Caco-2 (cell line): ENCODE measurements at places on chromosomes 3 and 15. TPM values are rescaled to one million over a fixed set of nuclear protein-coding genes. Genes with fewer than 3 reads are reported as not detected.

GOLGA6A gene
- not detected in 2 replicates for total RNA-seq

DNA sequence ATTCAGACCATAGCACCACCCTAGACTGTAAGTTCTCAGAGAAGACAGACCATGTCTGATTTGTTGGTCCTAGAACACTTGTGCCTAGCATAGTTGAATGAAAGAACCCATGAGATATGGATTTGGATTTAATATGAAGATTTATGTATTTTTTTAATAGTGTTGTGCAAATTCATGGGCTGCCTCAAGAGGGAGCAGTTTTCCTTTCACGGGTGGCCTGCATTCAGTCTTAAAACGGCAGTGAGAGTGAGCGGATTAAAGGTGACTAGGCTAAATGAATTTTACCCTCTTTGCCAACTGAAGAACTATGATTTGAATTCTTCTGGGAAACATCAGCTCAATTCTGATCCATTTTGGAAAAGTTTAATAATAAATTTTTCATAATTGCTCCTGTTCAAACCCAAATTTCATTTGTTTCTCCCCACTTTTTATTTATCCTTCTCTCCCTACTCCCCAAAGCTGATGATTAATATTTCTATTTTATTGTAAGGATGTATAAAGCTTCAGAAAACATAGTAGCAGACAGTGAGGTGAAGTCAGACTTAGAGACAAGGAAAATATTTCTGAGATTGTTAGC lies 67.3 kb downstream of the MORC1 start:
- H3K36me3 ChIP-seq: no peaks in the 10 kb centered on the region
- DNase-seq: no peak
- H3K4me1 ChIP-seq: no peaks in the 10 kb centered on the region
- no peak overlapping the region for H3K27ac ChIP-seq
- no peak overlapping the region for H3K4me3 ChIP-seq

GRCh38 chr3:107661447-107662123 lies 138.8 kb downstream of the BBX start:
- no peaks in the 10 kb centered on the region for H3K36me3 ChIP-seq
- H3K4me3 ChIP-seq: no peak overlapping the region
- H3K4me1 ChIP-seq: no peaks in the 10 kb centered on the region
- no peak overlapping the region for H3K27ac ChIP-seq
- H3K27me3 ChIP-seq: no peaks in the 10 kb centered on the region
- DNase-seq: no peak

GRCh38 chr3:85838921-85839320 lies 880.1 kb downstream of the CADM2 start:
- no peaks in the 10 kb centered on the region for H3K36me3 ChIP-seq
- no peak overlapping the region for H3K27ac ChIP-seq
- no peaks in the 10 kb centered on the region for H3K27me3 ChIP-seq
- no peak for DNase-seq

DNA sequence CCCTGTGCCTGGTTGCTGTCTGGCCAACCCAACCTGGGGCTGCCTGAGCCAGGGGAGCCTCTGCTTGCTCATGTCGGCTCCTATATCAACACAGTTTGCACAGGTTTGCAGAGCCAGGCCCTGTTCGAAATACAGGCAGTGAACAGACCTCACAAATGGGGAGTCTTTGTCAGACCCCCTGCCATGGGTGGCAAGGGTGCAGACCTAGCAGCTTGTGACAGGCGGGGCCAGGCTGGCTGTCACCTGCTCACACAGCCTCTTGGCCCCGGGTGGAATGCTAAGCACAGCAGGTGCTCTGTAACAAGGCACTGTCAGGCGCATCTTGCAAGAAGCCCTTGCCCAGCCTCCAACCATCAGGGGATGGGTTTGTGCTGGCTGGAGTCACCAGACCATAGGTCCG lies 47.3 kb downstream of the BDH1 start:
- H3K4me3 ChIP-seq: no peak overlapping the region
- H3K4me1 ChIP-seq: peaks cover 19% of the 10 kb centered on the region
- H3K27me3 ChIP-seq: no peaks in the 10 kb centered on the region; the same call in 1 of the 2 replicates
- H3K27ac ChIP-seq: no peak overlapping the region

GRCh38 chr3:141575879-141576743 lies 89.3 kb downstream of the RASA2 start:
- H3K4me3 ChIP-seq: no peak overlapping the region
- H3K27me3 ChIP-seq: no peaks in the 10 kb centered on the region
- no peaks in the 10 kb centered on the region for H3K4me1 ChIP-seq
- peak overlapping the region; percentile 3 for H3K27ac ChIP-seq
- no peak for DNase-seq
- H3K36me3 ChIP-seq: no peaks in the 10 kb centered on the region; the same call in 1 of the 2 replicates

DNA sequence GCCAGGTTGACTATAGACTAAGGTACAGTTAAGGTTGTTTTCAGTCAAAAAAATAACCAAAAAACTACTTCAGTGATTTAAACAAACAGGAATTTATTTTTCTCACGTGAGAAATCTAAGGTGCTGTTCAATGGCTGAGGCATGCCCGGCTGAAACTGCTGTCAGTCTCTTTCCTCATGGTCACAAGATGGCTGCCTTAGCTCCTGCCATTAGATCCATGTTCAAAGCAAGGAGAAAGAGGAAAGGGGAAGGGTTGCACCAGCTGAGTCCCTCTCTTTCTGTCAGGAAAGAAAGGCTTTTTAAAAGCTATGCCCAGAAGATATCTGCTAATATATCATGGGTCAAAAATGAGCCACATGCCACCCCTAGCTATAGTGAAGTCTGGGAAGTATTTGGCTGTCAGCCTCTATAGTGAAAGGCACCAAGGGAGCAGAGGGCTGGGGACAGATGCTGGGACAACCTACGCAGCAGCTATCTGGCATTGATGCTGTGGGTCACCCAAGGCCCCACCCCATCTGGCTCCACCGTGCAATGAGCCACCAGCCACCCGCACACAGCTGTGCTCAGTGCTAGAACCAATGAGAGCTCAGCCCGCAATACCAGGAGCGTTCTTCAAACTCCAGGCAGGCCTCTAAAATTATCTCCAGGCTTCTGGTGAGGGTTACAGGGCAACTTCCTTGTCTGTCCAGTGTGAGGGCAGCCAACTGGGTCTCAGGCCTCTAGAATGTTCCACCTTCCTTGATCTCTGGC lies 64.7 kb upstream of the GATA2 start:
- no peaks in the 10 kb centered on the region; the same call in 1 of the 2 replicates for H3K27me3 ChIP-seq
- H3K36me3 ChIP-seq: no peaks in the 10 kb centered on the region; the same call in 1 of the 2 replicates
- no peak for DNase-seq
- no peak overlapping the region for H3K27ac ChIP-seq
- no peaks in the 10 kb centered on the region for H3K4me1 ChIP-seq

DNA sequence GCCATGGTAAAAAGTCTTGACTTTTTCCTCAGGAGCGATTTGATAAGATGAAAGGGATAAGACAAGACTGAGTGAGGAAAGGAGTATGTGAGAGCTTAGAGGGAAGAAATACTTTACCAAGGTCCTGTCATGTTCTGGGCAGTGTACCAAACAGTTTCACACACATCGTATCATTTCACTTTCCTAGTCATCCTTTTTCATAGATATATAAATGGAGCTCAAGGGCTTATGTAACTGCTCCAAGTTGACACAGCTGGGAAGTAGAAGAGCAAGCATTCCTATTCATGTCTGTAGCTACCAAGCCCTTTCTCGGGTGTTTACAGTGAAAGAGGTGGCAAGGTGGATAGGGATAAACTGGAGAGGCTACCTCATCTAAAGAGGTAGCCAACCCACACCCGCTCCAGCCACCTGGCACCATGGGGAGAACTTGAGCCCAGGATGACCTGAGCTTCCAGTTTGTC lies 57.4 kb downstream of the MRPS25 start:
- DNase-seq: no peak
- H3K4me1 ChIP-seq: peaks cover 11% of the 10 kb centered on the region; the same call in 1 of the 2 replicates
- no peak overlapping the region for H3K4me3 ChIP-seq
- no peak overlapping the region for H3K27ac ChIP-seq
- no peaks in the 10 kb centered on the region for H3K36me3 ChIP-seq

DNA sequence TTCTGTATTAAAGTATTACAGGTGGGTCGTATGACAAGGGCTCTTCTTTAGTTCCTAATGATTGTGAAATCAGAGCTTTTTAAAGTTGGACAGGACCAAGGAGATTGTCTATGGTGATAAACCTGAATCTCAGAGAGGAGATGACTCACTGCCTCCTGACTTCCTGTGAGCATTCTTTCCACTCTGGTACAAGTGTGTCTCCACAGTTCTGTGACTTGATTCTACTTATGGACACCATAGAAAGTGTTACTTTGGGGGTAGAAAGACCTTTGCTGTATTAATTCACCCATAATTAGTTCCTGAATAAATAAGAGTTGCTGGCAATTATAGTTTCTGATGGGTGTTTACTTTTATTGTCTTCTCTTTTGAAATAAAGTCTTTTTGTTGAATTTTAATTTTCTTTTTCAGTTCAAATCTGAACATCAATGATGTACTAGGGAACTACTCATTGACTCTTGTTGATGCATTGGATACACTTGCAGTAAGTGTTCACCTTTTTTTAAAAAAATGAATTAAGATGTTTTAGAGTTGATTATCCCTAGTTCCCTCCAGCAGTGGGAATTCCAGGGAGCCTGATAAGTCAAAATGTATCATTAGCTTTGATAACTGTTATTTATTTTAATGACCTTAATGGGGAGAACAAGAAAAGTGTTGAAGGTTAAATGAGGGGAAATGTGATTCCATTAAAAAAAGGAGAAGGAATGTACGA lies 7.4 kb downstream of the EDEM1 start:
- peak overlapping the region; percentile 36 for H3K27ac ChIP-seq
- DNase-seq: no peak
- H3K27me3 ChIP-seq: no peaks in the 10 kb centered on the region
- H3K4me1 ChIP-seq: peaks cover 36% of the 10 kb centered on the region

GRCh38 chr3:97636465-97636864 lies 128.1 kb upstream of the ARL6 start:
- H3K4me1 ChIP-seq: no peaks in the 10 kb centered on the region
- H3K27me3 ChIP-seq: no peaks in the 10 kb centered on the region
- no peak overlapping the region for H3K27ac ChIP-seq
- H3K36me3 ChIP-seq: no peaks in the 10 kb centered on the region
- DNase-seq: no peak

REC114 gene
- not detected in 2 replicates for total RNA-seq

- no peak overlapping the region for H3K27ac ChIP-seq
- H3K27me3 ChIP-seq: no peaks in the 10 kb centered on the region
- no peak overlapping the region for H3K4me3 ChIP-seq
- no peak for DNase-seq
Measured at GRCh38 chr3:152760024-152760563, 74.8 kb upstream of the P2RY1 start.

- DNase-seq: no peak
- H3K27me3 ChIP-seq: no peaks in the 10 kb centered on the region
- H3K4me3 ChIP-seq: no peak overlapping the region
- H3K4me1 ChIP-seq: peaks cover 10% of the 10 kb centered on the region
Measured at GRCh38 chr3:185084901-185085300, 68.0 kb downstream of the C3orf70 start.

GRCh38 chr3:48268381-48268935 lies 27.6 kb downstream of the ZNF589 start:
- H3K27ac ChIP-seq: peak overlapping the region; percentile 72
- peak; percentile 60 for DNase-seq
- no peaks in the 10 kb centered on the region for H3K27me3 ChIP-seq
- H3K4me1 ChIP-seq: peaks cover 16% of the 10 kb centered on the region
- no peak overlapping the region for H3K4me3 ChIP-seq

SLC7A14 gene
- not detected in 2 replicates for total RNA-seq

EEF1AKMT4 gene
- total RNA-seq: 12.1 and 13.1 TPM in 2 replicates

GRCh38 chr15:79740561-79740960 lies 156.3 kb downstream of the MTHFS start:
- H3K36me3 ChIP-seq: no peaks in the 10 kb centered on the region
- H3K27ac ChIP-seq: no peak overlapping the region
- H3K4me3 ChIP-seq: no peak overlapping the region
- no peaks in the 10 kb centered on the region for H3K27me3 ChIP-seq
- H3K4me1 ChIP-seq: peaks cover 11% of the 10 kb centered on the region

DNA sequence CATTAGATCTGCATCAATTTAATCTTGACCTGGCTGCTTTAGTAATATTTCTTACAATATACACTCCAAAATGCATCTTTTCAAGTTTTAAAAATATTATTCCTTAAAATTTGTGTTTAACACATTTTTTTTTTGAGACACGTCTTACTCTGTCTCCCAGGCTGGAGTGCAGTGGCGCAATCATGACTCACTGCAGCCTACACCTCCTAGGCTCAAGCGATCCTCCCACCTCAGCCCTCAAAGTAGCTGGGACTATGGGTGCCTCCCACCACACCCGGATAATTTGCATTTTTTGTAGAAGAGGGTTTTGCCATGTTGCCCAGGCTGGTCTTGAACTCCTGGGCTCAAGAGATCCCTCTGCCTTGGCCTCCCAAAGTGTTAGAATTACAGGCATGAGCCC lies 73.6 kb downstream of the ETV5 start:
- no peak overlapping the region for H3K27ac ChIP-seq
- no peak for DNase-seq
- H3K27me3 ChIP-seq: no peaks in the 10 kb centered on the region
- H3K4me3 ChIP-seq: no peak overlapping the region
- no peaks in the 10 kb centered on the region for H3K4me1 ChIP-seq
- no peaks in the 10 kb centered on the region for H3K36me3 ChIP-seq

- no peak for DNase-seq
- no peaks in the 10 kb centered on the region for H3K36me3 ChIP-seq
- H3K4me3 ChIP-seq: no peak overlapping the region
- no peaks in the 10 kb centered on the region for H3K4me1 ChIP-seq
Measured at GRCh38 chr15:95812491-95812890, 518.0 kb upstream of the NR2F2 start.

PPM1M gene
- total RNA-seq: 6.7 and 8.3 TPM in 2 replicates

GRCh38 chr15:76517910-76518309 lies 181.3 kb downstream of the ISL2 start:
- no peak overlapping the region for H3K4me3 ChIP-seq
- no peak for DNase-seq
- peaks cover 10% of the 10 kb centered on the region for H3K4me1 ChIP-seq
- H3K27me3 ChIP-seq: no peaks in the 10 kb centered on the region
- no peak overlapping the region for H3K27ac ChIP-seq
- H3K36me3 ChIP-seq: no peaks in the 10 kb centered on the region

GRCh38 chr3:197458179-197458707 lies 97.5 kb downstream of the BDH1 start:
- H3K4me1 ChIP-seq: peaks cover 31% of the 10 kb centered on the region
- H3K27ac ChIP-seq: no peak overlapping the region
- H3K4me3 ChIP-seq: no peak overlapping the region
- no peak for DNase-seq
